ENCODE measurements at places on chromosomes 3 and 15. TPM values are rescaled to one million over a fixed set of nuclear protein-coding genes. Genes with fewer than 3 reads are reported as not detected.

- H3K36me3 ChIP-seq = no peaks in the 10 kb centered on the region
- no peak overlapping the region for H3K4me3 ChIP-seq
- H3K27ac ChIP-seq = peak overlapping the region; percentile 59
- H3K27me3 ChIP-seq = no peaks in the 10 kb centered on the region
- H3K4me1 ChIP-seq = peaks cover 41% of the 10 kb centered on the region
Observed at GRCh38 chr3:114411811-114412803, 118.3 kb downstream of the TIGIT start.

DNA sequence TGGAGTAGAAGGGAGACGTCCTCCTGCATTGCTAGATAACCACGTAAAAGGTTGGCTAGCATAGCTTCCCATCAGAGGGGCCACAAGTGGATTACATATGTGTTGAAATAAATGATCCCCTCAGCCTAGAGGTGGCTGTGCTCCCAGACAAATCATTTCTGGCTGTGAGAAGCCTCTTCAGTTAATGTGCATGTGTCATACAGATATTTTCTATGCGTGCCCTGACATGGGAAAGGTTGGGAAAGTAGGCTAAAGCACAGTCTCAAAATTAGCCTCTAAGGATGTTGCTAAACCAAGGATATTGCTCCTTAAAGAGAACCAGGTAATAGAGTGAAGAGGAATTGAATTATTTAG is 17.8 kb downstream of the USP3 start:
- H3K4me1 ChIP-seq = peaks cover 74% of the 10 kb centered on the region
- H3K36me3 ChIP-seq = no peaks in the 10 kb centered on the region
- no peak overlapping the region for H3K4me3 ChIP-seq

GRCh38 chr3:41158947-41159346 is 40.4 kb upstream of the CTNNB1 start:
- H3K36me3 ChIP-seq = no peaks in the 10 kb centered on the region
- H3K4me3 ChIP-seq = no peak overlapping the region
- H3K27me3 ChIP-seq = no peaks in the 10 kb centered on the region
- H3K27ac ChIP-seq = no peak overlapping the region

The ARGFX gene
- total RNA-seq = not detected

Data from sigmoid colon (tissue), 7 donors.